ENCODE measurements at places on chromosomes 4 and X.
A peak's percentile ranks its signal among the peaks of the same experiment; 100 is the strongest.

DNA sequence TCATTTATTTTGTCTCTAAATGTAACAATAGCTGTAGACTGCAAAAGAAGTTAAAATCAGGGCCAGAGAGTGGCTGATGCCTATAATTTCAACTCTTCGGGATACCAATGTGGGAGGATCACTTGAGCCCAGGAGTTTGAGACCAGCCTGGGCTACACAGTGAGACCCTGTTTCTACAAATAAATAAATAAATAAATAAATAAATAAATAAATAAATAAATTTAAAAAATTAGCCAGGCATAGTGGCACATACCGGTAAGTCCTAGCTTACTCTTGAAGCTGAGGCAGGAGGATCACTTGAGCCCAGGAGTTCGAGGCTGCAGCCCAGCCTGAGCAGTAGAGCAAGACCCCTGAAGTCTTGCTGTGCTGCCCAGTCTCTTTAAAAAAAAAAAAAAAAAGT is 79.1 kb downstream of the WWC2 start:
- DNase-seq, result no peak

DNA sequence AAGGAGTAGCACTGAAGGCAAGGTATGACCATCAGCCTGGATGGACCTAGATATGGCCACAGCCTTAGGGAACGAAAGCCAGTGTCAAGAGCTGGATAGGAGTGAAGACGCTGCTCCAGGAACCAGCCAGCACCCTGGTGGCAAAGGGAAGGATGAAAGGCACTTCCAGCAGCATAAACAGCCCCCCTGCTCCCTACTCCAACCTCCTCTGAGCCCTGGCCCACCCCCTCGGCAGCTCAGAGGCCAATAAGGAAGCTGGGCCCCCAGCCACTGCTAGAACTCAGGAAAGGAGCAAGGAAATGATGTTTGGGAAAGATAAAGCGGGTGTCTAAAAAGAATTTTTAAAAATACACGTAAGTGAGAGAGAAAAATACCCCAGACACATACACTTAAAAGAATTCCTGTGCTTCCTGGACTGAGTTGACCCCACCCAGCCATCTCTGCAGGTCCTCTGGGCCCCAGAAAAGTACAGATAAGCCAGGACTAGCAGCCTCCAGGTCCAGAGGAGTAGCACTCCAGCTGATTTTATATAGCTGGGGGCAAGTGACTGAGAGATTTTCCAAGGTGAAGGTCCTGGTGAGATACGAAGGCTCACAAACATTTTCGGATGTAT is 170.4 kb downstream of the SHROOM4 start:
- peak; percentile 36 for DNase-seq

DNA sequence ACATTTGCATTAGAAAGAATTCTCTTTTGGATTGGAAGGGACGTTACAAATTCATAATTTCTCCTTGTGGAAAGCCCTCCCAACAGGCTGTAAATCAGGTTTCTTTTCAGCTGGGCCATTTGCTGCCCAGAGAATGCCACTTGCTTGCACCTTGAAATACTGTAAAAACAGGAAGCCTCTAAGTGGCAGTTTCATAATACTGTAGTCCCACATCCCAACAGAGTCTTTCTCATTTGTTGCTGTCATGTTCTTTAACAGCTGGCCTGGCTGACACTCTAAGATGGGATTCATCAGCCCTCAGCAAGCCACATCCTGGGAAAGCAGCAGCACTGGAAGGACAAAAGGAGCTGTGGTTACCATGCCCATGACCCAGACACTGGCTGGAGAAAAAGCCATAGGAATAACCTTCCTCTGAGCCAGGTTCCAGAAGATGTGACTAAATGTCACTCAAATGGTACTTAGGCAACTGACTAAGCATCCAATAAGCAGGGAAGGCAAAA is 221.9 kb upstream of the MBNL3 start:
- DNase-seq, result no peak

DNA sequence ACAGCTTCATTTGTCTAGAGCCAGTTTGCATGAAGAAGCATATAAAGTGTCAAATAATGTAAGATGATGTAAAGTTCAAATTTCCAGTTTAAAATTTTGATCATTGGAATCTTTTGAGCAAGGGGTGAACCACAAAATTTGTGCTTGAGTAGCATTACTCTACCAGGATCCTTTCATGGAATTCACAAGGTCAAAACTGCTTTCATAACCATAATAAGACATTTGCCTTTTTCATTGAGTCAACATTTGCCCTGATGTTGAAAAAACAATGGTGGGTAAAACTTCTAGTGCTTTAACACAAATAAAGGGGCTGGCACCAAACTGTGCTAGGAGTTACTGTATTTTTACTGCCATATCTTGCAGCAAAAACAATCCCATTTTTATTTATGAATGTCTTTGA is 142.2 kb downstream of the GLRA3 start:
- DNase-seq, result no peak

DNA sequence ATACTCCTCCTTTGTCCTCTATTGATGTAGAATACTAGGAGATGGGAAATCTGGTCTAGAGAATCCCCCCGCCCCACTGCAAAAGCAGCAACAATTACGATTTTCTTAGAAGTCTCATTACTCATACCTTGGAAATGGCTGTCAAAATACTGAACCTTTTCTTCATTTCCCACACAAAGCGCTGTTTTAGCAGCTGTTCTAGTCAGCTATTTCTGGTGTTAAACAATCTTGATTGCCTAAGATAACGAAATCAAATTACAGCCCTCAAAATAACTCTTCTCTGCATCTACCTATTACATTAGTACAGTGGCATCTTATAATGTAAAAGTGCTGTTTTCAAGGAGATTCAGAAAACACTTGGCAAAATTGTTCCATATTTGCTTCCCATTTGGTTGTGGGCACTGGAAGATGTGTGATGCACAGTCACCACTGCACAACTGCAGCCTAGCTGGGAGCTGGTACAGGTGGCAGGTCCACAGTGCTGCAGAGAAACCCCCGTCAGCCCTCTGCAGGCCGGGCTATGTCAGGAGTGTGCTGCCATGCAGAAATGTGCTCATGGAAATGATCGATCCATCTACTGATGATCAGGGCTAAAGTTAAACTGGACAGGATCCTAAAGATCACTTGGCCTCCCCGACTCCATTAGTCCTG is 50.4 kb downstream of the TBC1D9 start:
- no peak for DNase-seq

- DNase-seq, result peak; percentile 64
These were observed 121.7 kb upstream of the CXXC4 start for GRCh38 chr4:104616401-104616820.
